ENCODE measurements at places on chromosomes 3 and 15. TPM values are rescaled to one million over a fixed set of nuclear protein-coding genes. Genes with fewer than 3 reads are reported as not detected.

The ESYT3 gene
- total RNA-seq, result not detected

The AHSG gene
- not detected for total RNA-seq

The IL17RD gene
- not detected for total RNA-seq

The C3orf85 gene
- total RNA-seq, result not detected

The CPB1 gene
- not detected for total RNA-seq

The P2RY1 gene
- total RNA-seq, result 0.20 TPM

The MINAR1 gene
- 0.42 TPM for total RNA-seq

The ANO10 gene
- total RNA-seq, result 6.4 TPM

The ACOX2 gene
- total RNA-seq, result not detected

The FAM81A gene
- total RNA-seq, result 6.2 TPM

The GATA2 gene
- total RNA-seq, result not detected

All from activated B cell treated with CpG ODN at 0.5 μM for 24 hours (primary cell).